ENCODE measurements at places on chromosomes 1 and 21. TPM values are rescaled to one million over a fixed set of nuclear protein-coding genes. Genes with fewer than 3 reads are reported as not detected.

TATDN3 gene
- 17.8 TPM for polyA plus RNA-seq

PTBP2 gene
- polyA plus RNA-seq, result 4.0 TPM

KRTAP11-1 gene
- not detected for polyA plus RNA-seq

FNDC5 gene
- 0.77 TPM for polyA plus RNA-seq

SLC22A15 gene
- not detected for polyA plus RNA-seq

SF3B4 gene
- polyA plus RNA-seq, result 112 TPM

AIRE gene
- 0.22 TPM for polyA plus RNA-seq

OBSCN gene
- polyA plus RNA-seq, result 3.0 TPM

CHRM3 gene
- polyA plus RNA-seq, result not detected

FCRL5 gene
- polyA plus RNA-seq, result not detected

HMGCS2 gene
- polyA plus RNA-seq, result not detected

EPHB2 gene
- polyA plus RNA-seq, result not detected

C1QB gene
- not detected for polyA plus RNA-seq

MYOG gene
- polyA plus RNA-seq, result not detected

SV2A gene
- polyA plus RNA-seq, result 2.9 TPM

KRTAP10-2 gene
- polyA plus RNA-seq, result not detected

MAP10 gene
- polyA plus RNA-seq, result 1.4 TPM

ICOSLG gene
- 2.3 TPM for polyA plus RNA-seq

LCE3A gene
- polyA plus RNA-seq, result not detected

C1QTNF12 gene
- not detected for polyA plus RNA-seq

IGSF8 gene
- 59.2 TPM for polyA plus RNA-seq

DNA sequence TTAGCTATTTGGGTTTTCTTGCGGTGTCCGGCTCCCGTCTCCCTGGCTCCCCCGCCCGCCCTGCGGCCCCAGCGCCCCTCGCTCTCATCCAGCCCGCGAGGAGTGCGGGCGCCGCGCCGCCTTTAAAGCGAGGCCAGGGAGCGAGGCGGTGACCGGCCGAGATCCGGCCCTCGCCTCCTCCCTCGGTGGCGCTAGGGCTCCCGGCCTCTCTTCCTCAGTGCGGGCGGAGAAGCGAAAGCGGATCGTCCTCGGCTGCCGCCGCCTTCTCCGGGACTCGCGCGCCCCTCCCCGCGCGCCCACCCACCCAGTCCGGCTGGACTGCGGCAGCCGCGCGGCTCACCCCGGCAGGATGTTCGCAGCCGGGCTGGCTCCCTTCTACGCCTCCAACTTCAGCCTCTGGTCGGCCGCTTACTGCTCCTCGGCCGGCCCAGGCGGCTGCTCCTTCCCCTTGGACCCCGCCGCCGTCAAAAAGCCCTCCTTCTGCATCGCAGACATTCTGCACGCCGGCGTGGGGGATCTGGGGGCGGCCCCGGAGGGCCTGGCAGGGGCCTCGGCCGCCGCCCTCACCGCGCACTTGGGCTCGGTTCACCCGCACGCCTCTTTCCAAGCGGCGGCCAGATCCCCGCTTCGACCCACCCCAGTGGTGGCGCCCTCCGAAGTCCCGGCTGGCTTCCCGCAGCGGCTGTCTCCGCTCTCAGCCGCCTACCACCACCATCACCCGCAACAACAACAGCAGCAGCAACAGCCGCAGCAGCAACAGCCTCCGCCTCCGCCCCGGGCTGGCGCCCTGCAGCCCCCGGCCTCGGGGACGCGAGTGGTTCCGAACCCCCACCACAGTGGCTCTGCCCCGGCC is 492 bp downstream of the HLX start:
- DNase-seq, result no peak

GRCh38 chr1:230507666-230508402 is 81.7 kb upstream of the PGBD5 start:
- DNase-seq, result no peak

DNA sequence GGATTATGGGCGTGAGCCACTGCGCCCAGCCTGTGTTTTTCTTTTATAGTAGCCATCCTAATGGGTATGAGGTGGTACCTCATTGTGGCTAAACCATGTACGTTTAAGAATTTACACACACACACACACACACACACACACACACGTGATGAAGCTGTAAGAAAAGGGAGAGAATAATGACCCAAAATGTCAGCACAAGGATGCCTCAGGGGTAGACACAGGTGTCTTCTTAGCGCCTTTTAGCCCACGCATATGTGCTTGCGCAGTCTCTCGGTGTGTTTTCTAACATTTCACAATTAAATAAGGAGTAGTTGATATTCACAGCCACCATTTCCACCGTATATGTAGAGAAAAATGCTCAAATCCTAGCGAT is 782 bp upstream of the PFKL start:
- no peak for DNase-seq

DNA sequence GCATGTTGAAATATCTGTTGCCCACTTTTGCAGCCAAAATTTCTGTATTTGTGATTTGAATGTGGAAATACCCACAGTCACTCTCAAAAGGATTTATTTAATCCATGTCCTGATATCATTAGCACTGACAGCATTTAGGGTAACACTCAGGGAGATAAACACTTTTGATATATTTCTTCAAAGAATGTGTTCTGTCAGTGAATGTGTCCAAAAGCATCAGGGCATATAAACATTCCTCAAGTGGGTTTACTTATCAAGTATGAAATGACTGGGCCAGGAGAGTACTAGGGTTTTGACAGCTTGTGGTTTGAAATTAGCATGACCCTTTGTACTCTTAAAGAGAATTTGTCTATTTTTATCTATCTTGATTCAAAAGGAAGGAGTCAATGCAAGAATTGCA is 1302.1 kb upstream of the ADGRL2 start:
- DNase-seq, result no peak

GRCh38 chr1:62406576-62406975 is 30.3 kb upstream of the USP1 start:
- no peak for DNase-seq

GRCh38 chr1:37243368-37244082 is 209.2 kb upstream of the GRIK3 start:
- no peak for DNase-seq

GRCh38 chr1:94463765-94464330 is 45.7 kb downstream of the ABCD3 start:
- DNase-seq, result no peak

DNA sequence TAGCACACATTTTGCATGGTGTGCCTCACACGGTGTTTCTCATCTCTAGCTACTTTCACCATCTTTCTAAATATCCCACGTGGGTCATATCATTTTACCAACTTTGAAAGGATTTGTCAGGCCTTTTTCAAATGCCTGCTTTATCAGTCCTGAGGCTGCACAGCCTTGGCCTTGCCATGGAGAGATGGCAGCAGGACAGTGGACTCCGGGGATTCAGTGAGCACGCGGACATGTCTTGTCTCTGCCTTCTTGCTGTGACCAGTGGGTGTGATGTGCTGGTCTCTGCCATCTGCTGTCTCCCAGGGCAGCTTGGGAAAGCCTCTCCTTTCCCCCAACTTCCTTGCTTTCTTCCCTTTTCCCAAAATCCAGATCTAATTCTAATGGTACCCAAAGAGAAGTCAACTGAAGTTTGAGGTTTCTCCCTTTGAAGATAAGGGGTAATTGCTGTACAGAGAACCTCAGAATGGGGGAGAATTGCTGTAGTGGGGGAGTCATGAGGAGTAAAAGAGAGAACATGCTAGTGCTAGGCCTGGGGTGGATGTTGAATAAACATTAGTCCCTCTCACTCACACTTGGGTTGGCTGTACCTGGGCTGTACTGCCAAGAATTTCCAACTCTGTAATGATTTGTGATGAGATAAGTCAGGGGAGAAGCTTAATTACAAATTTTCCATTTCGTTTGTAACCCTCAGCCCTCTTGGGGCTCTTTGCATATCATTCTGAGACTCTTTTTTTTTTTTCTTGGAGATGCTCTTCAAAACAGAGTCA is 99.5 kb downstream of the GALNT2 start:
- no peak for DNase-seq

- no peak for DNase-seq
Observed at GRCh38 chr1:116854716-116855115, 55.0 kb upstream of the PTGFRN start.

DNA sequence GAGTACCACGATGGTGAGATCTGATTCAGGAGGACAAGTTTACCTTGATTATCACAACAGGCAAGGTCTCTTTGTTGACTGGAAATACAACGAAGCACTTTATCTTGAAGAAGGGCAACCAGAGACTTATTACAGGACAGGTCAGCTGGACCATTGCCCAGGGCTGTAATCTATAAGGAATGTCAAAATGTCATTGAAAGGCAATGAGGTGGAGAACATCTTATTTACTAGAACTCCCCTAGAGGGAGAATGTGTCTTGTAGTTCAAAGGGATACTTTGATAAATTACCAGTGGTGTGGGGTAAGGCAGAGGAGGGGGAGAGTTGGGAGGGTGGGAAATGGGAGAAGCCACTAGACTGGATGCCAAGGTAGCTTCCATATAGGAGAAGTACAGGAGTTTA is 212.3 kb downstream of the NCAM2 start:
- DNase-seq, result no peak

DNA sequence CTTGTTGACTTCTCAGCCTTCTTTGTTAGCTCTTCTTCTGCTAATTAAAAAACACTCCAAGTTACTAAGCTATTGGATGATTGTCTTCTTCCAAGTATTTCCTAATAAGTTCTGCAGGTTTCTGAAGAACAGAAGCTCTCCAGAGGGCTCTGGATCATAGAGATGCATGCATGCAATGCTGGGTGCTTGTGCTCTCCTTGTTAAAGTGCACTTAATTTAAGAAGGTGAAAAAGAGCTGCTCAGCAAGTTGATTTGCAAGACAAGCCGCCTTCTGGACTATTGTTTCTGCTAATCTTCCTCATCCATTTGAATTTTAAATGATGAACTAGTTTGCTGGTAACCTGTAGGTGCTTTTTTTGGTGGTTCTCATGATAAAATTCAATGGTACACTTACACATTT is 16.1 kb downstream of the RRP15 start:
- no peak for DNase-seq

DNA sequence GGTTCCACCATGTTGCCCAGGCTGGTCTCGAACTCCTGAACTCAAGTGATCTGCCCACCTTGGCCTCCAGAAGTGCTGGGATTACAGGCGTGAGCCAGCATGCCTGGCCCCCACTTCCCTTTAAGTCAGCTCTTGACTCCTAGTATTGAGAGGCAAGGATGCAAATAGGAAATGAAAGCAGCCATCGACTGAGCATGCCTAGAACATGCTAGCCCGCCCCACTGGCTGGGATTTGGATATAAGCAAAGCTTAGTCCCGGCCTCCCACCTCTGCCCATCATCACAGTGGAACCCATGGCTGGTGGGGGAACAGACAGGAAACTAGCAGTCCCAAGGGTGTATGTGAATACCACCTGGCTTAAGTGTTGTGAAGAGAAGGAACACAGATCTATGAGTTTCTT is 10.5 kb downstream of the C1orf167 start:
- DNase-seq, result no peak

GRCh38 chr1:53348486-53349368 is 20.9 kb upstream of the LRP8 start:
- no peak for DNase-seq

GRCh38 chr1:7785108-7785507 is 1.0 kb downstream of the PER3 start:
- DNase-seq, result no peak

- DNase-seq, result no peak
Observed at GRCh38 chr1:100703716-100704115, 15.8 kb upstream of the VCAM1 start.

- DNase-seq, result no peak
Observed at GRCh38 chr1:154775621-154776605, 94.2 kb downstream of the KCNN3 start.

DNA sequence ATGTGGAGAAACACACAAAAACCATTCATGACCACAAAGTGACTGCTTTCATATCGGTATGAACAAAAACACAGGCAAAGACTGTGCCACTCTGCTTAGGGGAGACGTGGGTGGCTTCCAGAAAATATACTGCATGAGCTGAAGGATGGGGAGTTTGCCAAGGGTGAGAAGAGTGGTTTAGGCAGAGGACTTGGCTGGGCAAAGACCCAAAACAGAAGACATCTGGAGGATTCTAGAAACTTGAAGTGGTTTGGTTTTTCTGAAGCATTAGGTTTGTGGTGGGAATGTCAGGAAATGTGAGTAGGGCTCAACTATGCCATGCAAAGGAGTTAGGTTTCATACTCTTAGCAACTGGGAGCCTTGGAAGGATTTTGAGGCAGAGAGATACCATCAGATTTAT is 26.6 kb upstream of the DNM3 start:
- DNase-seq, result no peak

GRCh38 chr1:8962812-8963530 is 17.3 kb downstream of the CA6 start:
- peak; percentile 58 for DNase-seq

DNA sequence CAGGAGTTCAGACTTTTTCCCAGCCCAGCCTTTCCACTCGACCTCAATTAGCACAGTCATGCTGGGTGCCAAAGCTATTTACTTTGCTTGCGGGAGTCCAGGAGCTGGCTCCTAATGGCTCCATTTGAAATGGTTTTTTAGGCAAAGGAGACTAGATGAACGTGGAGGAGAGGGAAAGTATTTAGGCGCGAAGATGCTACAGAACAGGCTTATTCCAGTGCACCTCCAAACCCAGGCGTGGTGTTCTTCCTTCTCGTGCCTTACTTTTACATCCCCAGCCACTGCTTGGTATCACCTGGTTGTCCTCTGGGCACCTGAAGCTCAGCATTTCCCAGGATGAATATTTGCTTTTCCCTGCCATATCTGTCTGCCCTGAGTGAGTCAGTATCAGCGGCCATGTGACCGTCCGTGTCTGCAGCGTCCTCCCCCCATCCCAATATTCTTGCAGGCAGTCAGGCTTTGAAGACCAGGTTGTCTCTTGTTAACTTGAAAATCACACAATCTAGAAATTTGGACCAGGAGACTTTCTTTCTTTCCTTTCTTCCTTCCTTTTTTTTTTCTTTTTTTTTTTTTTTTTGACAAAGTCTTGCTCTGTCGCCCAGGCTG is 198.5 kb downstream of the DYRK1A start:
- no peak for DNase-seq

GRCh38 chr1:201346337-201346939 is 31.0 kb downstream of the TNNT2 start:
- DNase-seq, result no peak

- DNase-seq, result no peak
Observed at GRCh38 chr21:46287541-46287940, 1.4 kb downstream of the YBEY start.

- no peak for DNase-seq
Observed at GRCh38 chr1:25126562-25126961, 105.7 kb downstream of the SYF2 start.

GRCh38 chr1:77513839-77514763 is 168.4 kb downstream of the ZZZ3 start:
- DNase-seq, result no peak

GRCh38 chr1:182264185-182264584 is 127.4 kb downstream of the GLUL start:
- no peak for DNase-seq

- no peak for DNase-seq
Observed at GRCh38 chr1:115475901-115476300, 137.9 kb upstream of the NGF start.

DNA sequence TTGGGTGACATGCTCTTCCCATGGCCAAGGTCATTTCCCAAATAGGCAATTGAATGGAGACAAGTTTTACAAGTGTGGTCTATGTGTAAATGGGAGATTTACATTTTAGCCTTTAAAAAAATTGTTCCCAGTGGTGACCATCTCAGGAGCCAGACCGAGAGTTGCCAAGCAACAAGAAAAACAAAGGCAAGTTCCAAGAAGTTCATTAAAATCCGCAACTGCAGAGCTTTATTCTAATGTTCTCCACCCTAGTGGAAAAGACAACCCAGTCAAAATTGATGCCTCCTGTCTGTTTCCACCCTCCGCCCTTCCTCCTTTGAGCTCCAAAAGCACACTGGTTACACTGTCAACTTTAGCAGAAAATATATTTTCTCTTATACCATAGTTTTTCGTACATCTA is 33.2 kb upstream of the CD55 start:
- no peak for DNase-seq

- no peak for DNase-seq
Observed at GRCh38 chr1:34746785-34747637, 7.8 kb upstream of the GJB5 start.

Data from CD8-positive, alpha-beta memory T cell (primary cell).